ENCODE measurements at places on chromosomes 16 and 17.
A peak's percentile ranks its signal among the peaks of the same experiment; 100 is the strongest.

- DNase-seq, result peak; percentile 47
Observed at GRCh38 chr17:75152922-75153779, 1.2 kb downstream of the JPT1 start.

DNA sequence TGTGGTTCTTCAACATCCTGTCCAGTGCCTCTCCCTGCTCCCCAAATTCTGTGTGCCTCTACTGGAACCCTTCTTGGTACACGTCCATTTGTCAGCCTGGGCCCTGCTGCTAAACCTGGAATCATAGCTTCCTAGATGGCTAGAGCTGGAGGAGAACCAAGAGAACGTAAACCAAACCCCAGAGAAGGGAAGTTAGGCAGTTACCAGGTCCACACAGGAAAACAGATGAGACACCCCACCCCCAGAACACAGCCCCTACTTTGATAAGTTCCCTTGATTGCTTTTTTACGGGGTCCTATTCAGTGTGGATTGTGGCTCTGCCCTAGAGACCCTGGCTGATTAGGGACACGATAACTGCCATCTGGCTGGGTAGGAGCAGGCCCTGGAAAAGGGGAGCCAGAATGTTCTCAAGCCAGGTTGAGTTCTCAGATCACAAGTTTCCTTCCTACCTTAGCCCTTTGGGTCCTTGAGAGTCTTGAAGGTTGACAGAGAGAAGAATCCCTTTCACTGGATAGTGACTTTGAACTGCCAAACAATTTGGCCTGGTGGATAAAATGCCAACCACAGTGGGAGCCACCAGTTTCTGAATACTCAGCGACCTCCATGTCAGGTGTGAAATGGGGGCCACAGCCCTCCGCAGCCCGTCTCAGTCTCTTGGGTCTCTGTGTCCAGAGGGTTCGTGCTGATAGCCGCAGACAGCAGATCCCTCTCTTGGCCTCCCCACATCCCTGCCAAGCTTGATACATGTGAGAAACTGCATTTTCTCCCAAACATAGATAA is 7.9 kb downstream of the TBX4 start:
- no peak for DNase-seq

DNA sequence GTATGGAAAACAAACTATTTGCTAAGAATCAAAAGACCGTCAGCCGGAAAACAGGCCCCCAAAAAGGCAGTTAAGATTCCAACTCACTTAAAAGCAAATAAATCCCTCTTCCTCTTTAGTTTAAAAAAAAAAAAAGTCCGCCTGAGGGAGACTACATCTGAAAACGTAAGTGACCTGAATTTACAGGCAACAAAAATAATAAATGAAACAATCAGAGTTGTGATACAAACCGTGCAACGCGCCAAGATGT is 1.1 kb downstream of the KANSL1 start:
- no peak for DNase-seq

DNA sequence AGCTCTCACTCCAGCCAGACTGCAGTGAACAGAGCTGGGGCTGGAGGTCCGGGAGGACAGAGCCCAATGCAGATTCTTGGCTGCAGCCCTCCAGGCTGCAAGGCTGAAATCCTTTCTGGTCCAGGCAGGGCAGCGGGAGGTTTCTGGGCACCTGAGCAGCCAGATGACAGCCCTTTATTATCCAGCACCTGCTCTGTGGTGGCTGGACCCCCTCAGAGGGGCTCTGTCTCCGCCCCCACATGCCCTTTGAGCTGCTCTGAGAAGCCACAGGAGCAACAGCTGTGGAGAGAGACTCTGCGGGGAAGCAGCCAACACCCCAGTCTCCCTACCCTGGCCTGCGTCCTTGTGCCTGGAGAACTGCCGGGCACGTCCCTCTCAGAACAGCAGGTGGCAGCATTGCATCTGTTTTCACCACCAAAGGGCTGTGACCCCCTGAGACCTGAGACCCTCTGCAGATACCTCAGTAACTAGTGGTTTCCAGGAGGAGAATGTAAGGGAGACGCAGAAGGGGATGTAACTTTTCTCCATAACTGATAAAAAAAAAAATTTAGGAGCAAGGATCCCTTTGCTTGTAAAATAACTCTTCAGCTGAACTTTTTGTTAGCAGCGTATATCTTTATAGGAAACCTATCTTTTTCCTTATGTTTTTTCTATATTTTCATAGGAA is 3.7 kb upstream of the CNP start:
- peak; percentile 88 for DNase-seq

GRCh38 chr17:82214012-82214628 is 1.5 kb upstream of the CCDC57 start:
- no peak for DNase-seq

DNA sequence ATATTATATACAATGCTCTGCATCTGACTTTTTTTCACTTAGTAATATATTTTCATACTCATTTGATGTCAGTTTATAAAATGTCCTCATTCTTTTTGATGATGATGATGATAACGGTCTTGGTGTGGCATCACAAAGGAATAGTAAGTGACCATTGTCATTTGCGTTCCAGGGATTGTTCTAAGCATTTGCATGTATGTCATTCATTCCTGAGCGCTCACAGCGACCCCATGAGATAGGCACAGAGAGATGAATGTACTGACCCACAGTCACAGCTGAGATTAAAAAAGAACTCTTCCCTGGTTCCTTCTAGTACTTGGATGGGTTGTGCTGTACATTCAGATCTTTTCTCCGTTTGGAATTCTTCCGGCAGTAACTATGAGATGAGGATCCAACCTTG is 21.2 kb upstream of the MSI2 start:
- no peak for DNase-seq

DNA sequence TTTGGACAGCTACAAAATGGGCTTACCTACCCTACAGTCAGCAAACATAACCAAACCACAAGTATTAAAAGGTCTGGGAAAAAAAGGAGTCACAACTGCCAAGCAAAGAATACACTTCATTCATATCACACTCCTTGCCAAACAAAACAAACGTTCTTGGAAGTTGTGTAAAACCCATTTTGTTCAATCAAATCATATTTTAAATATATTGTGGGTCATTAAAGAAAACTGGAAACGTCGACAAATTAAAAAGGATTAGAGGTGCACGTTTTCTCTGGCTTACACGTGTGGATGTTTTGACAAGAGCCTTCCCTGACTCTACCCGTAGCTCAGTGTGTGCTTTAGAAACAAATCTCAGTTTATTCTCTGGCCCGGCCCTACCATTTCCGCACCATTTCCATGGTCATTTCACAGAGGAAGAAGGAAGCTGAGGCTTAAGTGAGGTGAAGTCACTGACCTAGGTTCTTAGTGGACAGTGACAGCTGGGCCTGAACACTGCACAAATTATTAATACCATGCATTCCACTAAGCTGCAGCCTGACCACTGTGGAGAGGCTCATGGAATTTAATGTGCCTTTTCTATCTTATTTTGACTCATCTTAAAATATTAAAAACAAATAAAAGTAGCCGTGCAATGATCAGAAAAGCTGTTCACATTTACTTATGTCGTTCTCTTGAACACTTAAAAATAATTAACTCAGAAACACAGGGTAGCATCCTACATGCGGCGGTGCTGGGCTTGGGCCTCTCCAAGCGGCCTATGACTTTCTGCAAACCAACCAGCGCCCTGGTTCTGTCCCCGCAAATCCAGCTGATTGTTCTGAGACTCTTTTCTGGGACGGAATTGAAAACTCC is 968 bp downstream of the CEP112 start:
- DNase-seq, result peak; percentile 39

DNA sequence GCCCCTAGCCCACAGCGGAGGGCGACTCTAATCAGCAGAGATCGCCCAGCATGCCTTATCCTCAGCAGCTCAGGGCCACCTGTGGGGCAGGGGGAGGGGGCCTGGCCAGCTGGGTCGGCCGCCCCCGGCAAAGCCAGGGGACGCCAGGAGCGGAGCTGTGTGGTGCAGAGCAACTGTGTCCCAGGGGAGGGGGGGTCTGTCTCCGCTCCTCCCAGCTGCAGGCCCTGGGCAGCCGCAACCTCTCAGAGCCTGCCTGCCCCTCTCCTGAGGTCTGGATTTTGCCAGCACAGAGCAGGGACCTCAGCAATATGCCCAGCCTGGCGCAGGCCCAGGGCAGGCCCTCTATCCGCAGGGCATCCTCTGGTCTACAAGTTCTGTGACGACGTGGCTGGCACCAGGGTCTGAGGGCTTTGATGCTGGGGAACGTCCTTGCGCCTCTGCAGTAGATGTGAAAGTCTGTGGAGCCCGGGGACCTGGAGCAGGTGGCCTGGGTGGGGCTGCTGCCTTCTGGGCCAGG is 36.5 kb upstream of the SLC38A10 start:
- no peak for DNase-seq

GRCh38 chr17:48722915-48723422 is at the start of gene PRAC2:
Gene PRAC2, plus strand, starts transcription at chr17:48723185. Its CDS starts 1,226 bp downstream, at chr17:48724411.
- DNase-seq, result no peak

DNA sequence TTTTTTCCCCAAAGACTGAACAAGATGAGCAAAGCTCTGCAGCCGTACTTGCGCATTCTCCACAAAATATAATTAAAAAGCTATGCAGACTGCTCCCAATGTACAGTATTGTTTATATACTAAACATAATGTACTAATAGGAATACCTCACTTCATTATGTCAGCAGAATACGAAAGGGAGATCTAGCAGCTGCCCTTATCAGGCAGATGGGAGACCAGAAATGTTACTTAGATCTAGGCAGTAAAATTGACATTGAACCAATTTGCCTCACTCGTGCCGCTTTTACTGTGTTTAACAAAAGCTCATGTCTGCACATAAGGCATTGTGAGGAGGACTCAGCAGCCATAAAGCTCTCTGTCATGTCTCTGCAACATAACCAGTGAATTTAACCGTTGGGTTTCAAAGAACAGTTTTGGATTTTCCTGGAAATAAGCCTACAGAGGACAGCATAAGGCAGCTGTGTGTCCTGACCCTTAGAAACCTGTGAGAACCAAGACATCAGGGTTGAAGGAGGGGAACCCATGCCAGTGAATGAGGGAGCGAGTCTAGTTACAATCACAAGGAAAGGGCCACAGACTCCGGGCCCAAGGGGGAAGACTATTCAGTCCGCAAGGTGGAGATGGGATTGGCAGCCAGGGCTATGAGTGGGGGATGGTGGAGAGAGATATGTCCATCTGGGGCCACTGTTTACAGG is 71.4 kb downstream of the GNAO1 start:
- DNase-seq, result no peak

DNA sequence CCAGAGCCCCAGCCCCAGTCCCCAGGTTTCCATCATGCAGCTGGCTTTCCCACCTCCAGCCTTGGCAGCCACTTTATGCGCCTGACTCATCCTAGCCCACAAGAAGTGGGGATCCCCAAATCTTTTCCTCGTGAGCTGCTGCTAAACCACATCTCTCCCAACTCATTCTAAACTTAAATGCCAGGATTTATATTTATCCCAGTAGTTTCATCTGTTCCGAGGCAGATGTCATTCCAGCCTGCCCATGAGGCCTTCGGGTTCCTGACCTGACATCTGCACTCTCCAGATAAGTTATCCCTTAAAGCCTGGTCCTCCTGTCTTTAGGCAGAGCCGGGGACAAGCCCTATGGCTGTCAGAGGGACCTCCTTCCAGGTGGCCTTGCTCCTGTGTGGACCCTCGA is 16.6 kb downstream of the PLXDC1 start:
- DNase-seq, result no peak

- no peak for DNase-seq
Observed at GRCh38 chr17:77959926-77960521, 1.5 kb downstream of the TNRC6C start.

DNA sequence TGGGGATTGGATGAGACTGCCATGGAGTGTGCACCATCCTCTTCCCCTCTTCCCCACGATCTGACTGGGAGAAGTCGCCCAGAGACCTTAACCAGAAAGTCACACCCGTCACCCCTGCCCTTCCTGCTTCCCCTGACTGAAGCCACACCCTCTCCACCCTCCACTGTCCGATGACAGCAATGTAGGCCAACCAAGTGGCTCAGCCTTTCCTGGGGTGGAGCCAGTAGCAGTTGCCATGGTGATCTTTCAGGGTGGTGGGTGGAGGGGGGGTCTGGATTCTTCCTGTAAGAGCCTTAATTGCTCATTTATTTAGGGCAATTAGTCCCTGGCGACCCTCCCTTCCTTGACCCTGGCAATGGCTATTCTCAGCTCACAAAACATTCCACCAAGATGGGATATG is 37.5 kb upstream of the PHB1 start:
- DNase-seq, result no peak

DNA sequence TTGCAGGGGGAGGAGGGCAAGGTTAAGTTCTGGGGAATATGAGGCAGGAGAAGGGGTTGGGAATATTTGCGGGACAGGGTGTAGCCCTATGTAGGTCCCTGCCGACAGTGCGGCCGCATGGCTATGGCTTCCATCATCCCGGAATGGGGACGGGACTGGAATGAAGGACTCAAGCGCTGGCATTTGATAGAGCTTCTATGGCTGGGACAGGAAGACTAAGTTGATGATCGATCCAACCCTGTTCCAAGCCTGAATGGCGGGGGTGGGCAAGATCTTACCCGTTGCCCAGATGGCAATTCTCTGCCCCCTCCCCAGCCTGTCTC is 47.1 kb downstream of the SRCIN1 start:
- no peak for DNase-seq

DNA sequence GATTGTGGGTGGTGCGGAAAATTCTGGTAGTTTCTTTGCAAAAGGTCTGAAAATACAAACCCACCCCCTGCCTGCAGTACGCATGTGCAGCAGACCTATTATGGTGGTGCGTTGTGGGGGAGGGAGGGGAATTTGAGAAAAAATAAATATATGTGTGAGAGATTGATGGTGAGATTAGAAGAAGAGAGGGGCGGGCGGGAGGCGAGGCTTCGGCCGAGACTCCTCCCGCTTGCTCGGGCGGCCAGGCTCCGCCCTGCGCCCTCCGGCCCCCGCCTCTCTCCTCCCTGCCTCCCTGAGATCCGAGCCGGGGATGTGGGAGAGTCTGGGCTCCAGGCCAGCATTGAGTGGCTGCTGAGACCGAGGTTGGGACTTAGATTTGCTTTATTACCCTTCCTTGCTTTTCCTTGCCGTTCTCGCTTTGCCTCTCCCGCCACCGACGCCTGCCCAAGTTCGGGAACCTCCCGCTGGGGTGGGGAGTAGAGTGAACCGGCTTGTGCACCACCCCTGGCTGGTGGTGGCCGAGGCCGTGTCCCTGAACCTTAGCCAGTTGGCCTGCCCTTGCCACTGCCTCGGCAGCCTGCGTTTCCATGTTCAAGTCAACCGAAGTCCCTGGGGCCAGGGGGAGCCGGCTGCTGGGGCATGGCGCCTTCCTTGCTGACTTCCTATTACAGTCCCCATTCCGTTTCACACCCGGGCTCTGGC is 956 bp upstream of the CHD3 start:
- peak; percentile 95 for DNase-seq

GRCh38 chr17:83067071-83067717 is 12.2 kb upstream of the METRNL start:
- DNase-seq, result no peak

- DNase-seq, result peak; percentile 48
Observed at GRCh38 chr17:45241328-45242028, 19.8 kb downstream of the FMNL1 start.

All from testis (tissue), 5 donors.